Kidney (tissue), 22 donors: ENCODE measurements at places on chromosomes 12 and 14. TPM values are rescaled to one million over a fixed set of nuclear protein-coding genes. Genes with fewer than 3 reads are reported as not detected.
A peak's percentile ranks its signal among the peaks of the same experiment; 100 is the strongest.

DNA sequence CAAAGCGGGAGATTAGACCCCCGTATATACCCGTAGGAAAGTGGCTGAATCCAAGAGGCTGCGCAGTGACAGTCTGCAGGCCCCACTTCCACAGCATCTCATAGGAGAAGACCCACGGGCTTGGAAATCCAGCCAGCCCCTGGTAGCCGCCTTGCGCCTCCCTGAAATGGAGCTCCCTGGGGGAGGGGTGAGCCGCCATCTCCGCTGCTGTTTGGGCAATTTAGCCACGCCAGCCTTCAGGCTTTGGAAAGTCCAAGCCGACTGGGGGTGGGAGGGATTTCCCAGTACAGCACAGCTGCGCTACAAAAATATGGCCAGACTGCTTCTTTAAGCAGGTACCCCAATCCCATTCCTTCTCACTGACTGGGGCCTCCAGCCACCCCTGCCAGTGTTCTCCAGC lies 53.4 kb downstream of the CAND1 start:
- no peaks in the 10 kb centered on the region for H3K4me1 ChIP-seq
- H3K27me3 ChIP-seq: no peaks in the 10 kb centered on the region
- no peak for DNase-seq
- H3K4me3 ChIP-seq: no peak overlapping the region

MMP14 gene
- polyA plus RNA-seq: 30.1 TPM

RDH16 gene
- 0.15 TPM for polyA plus RNA-seq

GRCh38 chr14:84806622-84807021 lies 723.3 kb upstream of the FLRT2 start:
- no peak overlapping the region for H3K27ac ChIP-seq
- H3K4me3 ChIP-seq: no peak overlapping the region
- H3K4me1 ChIP-seq: no peaks in the 10 kb centered on the region
- DNase-seq: no peak
- no peaks in the 10 kb centered on the region for H3K36me3 ChIP-seq

DNA sequence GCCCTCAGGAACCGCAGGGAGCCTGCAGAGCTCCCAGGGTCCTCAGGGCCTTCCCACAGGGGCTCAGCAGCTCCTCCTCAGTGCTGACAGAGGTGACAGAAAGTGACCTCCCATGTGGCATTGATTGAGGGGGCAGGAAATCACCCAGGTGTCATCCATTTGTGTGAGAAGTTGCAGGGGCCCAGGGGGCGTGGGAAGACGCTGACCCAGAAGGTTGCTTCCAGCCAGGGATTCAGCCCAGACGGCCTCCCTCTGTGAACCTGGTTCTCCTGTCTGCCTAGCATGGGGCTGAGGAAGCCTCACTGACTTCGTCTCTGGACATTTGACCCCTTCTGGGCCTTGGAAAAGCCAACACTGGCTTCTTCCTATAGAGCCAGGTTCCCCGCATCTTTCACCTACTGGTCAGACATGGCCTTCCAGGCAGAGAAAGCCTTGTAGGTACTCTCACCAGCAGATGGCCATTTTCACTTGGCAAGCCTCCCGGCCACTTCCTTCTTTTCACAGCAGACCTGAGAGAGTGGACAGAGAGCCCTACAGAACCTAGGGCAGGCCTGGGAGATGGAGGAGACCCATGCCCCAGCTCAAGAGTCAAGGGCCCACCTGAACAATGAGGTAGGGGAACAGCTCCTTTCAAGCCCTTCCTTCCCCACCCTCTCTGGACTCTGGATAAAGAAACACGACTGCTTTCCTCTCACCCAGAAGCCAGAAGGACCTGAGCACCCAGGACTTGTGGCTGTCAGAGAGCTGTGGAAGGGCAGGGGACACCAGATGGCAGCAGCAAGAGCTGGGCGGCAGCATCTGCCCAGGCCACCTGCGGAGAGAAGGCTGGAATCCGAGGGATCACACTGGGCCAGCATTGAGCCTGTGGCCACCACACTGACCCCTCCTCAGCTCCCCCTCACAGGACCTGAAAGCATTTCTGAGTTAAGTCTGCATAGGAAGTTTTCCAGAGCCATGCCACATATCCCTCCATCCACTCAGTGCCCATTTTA lies 377.8 kb downstream of the DPF3 start:
- H3K36me3 ChIP-seq: no peaks in the 10 kb centered on the region
- H3K27ac ChIP-seq: no peak overlapping the region
- H3K4me1 ChIP-seq: no peaks in the 10 kb centered on the region
- H3K27me3 ChIP-seq: no peaks in the 10 kb centered on the region
- no peak for DNase-seq

- no peak for DNase-seq
- no peaks in the 10 kb centered on the region for H3K36me3 ChIP-seq
- H3K4me3 ChIP-seq: no peak overlapping the region
- H3K4me1 ChIP-seq: no peaks in the 10 kb centered on the region
- no peaks in the 10 kb centered on the region for H3K27me3 ChIP-seq
Observed at GRCh38 chr14:51546603-51547258, 105.0 kb upstream of the FRMD6 start.

DNA sequence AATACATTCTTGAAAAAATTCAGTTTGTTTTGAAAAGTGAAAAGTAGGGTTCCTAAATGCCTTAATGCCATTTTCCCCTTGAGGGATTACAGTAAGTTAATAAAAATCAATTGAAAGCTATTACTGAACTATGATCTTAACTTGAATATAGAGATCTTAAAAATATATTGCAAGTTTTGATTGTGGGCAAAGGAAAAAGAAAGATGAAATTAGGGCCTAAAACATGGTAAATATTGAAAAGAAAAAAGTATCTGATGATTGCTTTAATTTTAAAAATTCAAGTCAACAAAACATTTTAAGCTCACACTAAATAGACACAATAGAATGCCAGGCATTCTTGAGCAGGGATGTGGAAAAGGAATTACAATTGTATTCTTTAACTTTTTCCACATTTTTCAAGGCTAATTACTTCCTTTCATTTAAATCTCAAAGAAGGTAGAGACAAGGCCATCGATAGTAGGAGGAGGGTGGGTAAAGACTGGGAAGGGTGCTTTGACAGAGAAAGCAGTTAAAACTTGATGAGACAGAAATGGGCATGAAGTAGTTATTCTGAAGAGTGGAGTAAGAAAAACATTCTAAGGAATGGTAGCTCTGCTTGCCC lies 294.4 kb downstream of the NELL2 start:
- no peak overlapping the region for H3K27ac ChIP-seq
- peak; percentile 10 for DNase-seq
- H3K4me3 ChIP-seq: no peak overlapping the region

DNA sequence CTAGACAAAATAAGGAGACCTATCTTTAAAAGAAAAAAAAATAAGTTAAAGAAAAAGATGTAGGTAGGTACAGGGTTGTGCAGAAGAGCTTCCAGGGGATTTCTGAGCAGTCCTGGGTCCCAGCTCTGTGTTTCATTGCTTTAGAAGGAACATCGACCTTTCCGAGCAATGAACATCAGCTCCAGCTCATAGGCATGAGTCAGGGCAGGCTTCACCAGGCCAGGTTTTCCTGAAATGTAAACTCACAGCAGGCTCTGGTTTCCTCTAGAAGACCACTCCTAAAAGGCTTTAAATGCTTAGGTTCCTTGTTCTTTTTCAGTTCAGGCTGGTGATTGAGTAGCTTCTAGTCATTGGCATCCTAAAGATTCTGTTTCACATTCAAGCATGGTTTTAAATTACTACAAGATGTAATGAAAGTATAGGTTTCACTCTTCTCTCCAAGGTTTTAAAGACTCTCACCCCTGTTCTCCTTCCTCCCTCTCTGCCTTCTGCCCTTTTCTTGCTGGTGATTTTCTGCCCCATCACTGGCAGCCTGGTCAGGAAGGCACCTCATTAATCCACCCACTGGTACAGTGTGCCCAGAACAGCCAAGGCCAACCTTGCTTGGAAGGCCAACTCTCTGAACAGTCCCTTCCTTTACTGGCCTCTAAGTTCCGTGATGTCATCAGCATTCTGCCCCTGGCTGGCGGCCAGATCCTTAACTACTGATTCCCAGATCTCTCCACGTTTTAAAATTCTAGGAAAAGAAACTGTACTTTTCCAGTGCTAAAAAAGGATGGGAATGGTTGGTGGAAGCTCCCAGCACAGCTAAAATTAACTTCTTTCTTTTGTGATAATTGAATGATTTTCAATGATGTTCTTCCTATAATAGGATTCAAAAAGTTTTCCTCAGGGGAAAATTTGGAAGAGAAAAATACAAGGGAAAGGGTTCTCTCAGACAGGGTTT lies 109.4 kb upstream of the HIF1A start:
- no peak overlapping the region for H3K4me3 ChIP-seq
- H3K36me3 ChIP-seq: no peaks in the 10 kb centered on the region
- peak; percentile 74 for DNase-seq
- H3K27ac ChIP-seq: peak overlapping the region; percentile 75
- H3K4me1 ChIP-seq: no peaks in the 10 kb centered on the region
- H3K27me3 ChIP-seq: no peaks in the 10 kb centered on the region

GRCh38 chr12:65560286-65560685 lies 264.0 kb upstream of the HMGA2 start:
- no peak for DNase-seq
- no peak overlapping the region for H3K4me3 ChIP-seq
- no peak overlapping the region for H3K27ac ChIP-seq
- no peaks in the 10 kb centered on the region for H3K4me1 ChIP-seq
- no peaks in the 10 kb centered on the region for H3K27me3 ChIP-seq
- H3K36me3 ChIP-seq: no peaks in the 10 kb centered on the region

GRCh38 chr14:89794096-89794495 lies 160.4 kb downstream of the EFCAB11 start:
- no peaks in the 10 kb centered on the region for H3K4me1 ChIP-seq
- no peaks in the 10 kb centered on the region for H3K27me3 ChIP-seq
- no peak for DNase-seq
- no peak overlapping the region for H3K4me3 ChIP-seq
- H3K36me3 ChIP-seq: no peaks in the 10 kb centered on the region

- H3K4me3 ChIP-seq: no peak overlapping the region
- no peaks in the 10 kb centered on the region for H3K36me3 ChIP-seq
- peaks cover 4% of the 10 kb centered on the region for H3K4me1 ChIP-seq
- DNase-seq: no peak
Observed at GRCh38 chr12:2338381-2338780, 285.6 kb downstream of the CACNA1C start.

SARNP gene
- 109 TPM for polyA plus RNA-seq

- H3K4me3 ChIP-seq: no peak overlapping the region
- H3K27me3 ChIP-seq: no peaks in the 10 kb centered on the region
- H3K36me3 ChIP-seq: no peaks in the 10 kb centered on the region
- H3K27ac ChIP-seq: no peak overlapping the region
Observed at GRCh38 chr14:49173765-49174373, 412.3 kb downstream of the RPS29 start.

GRCh38 chr14:61287196-61287595 lies 6.1 kb upstream of the TMEM30B start:
- DNase-seq: no peak
- H3K36me3 ChIP-seq: no peaks in the 10 kb centered on the region
- no peak overlapping the region for H3K4me3 ChIP-seq
- no peaks in the 10 kb centered on the region for H3K27me3 ChIP-seq
- no peak overlapping the region for H3K27ac ChIP-seq

LAG3 gene
- not detected for polyA plus RNA-seq

DNA sequence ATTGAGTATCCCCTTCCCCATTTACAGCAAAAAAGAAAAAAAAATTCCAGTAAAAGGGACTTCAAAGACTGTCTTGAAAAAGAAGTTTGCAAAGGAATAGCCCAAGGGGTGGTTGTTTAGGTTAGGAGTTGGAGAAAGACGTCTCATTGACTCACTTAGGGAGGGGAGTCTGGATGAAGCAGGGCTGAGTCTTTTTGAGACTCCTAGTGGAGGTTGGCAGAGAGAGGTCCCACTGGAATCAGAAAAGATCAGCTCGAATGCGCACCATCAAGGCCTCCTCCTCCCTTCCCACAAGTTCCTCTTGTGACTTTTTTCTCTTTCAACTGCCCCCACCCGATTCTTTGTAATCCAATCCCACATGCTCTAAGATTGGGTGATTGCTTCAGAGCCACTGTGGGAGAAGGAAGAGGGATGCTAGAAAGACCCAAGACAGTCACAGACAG lies 1.9 kb downstream of the ARHGEF40 start:
- no peak for DNase-seq
- H3K36me3 ChIP-seq: peaks cover 7% of the 10 kb centered on the region
- H3K27me3 ChIP-seq: no peaks in the 10 kb centered on the region
- peak overlapping the region; percentile 85 for H3K27ac ChIP-seq

- H3K4me1 ChIP-seq: no peaks in the 10 kb centered on the region
- peak; percentile 85 for DNase-seq
- peak overlapping the region; percentile 57 for H3K4me3 ChIP-seq
- H3K27me3 ChIP-seq: no peaks in the 10 kb centered on the region
- H3K27ac ChIP-seq: peak overlapping the region; percentile 85
Observed at GRCh38 chr12:128823216-128823915, 392 bp downstream of the SLC15A4 start.

CD4 gene
- 12.2 TPM for polyA plus RNA-seq

GRCh38 chr14:64509036-64509435 lies 4.5 kb downstream of the ZBTB1 start:
- H3K27me3 ChIP-seq: no peaks in the 10 kb centered on the region
- no peak for DNase-seq
- H3K27ac ChIP-seq: no peak overlapping the region

GRCh38 chr12:88145567-88146505 lies 3.7 kb downstream of the TMTC3 start:
- peaks cover 7% of the 10 kb centered on the region for H3K4me1 ChIP-seq
- no peak overlapping the region for H3K27ac ChIP-seq
- DNase-seq: peak; percentile 13

GRCh38 chr12:67148265-67148664 lies 120.9 kb upstream of the CAND1 start:
- H3K27ac ChIP-seq: no peak overlapping the region
- no peak for DNase-seq
- H3K27me3 ChIP-seq: no peaks in the 10 kb centered on the region
- H3K4me1 ChIP-seq: no peaks in the 10 kb centered on the region

GRCh38 chr14:86961106-86961716 lies 1031.8 kb downstream of the GALC start:
- H3K27ac ChIP-seq: no peak overlapping the region
- no peaks in the 10 kb centered on the region for H3K27me3 ChIP-seq
- no peaks in the 10 kb centered on the region for H3K36me3 ChIP-seq

DNA sequence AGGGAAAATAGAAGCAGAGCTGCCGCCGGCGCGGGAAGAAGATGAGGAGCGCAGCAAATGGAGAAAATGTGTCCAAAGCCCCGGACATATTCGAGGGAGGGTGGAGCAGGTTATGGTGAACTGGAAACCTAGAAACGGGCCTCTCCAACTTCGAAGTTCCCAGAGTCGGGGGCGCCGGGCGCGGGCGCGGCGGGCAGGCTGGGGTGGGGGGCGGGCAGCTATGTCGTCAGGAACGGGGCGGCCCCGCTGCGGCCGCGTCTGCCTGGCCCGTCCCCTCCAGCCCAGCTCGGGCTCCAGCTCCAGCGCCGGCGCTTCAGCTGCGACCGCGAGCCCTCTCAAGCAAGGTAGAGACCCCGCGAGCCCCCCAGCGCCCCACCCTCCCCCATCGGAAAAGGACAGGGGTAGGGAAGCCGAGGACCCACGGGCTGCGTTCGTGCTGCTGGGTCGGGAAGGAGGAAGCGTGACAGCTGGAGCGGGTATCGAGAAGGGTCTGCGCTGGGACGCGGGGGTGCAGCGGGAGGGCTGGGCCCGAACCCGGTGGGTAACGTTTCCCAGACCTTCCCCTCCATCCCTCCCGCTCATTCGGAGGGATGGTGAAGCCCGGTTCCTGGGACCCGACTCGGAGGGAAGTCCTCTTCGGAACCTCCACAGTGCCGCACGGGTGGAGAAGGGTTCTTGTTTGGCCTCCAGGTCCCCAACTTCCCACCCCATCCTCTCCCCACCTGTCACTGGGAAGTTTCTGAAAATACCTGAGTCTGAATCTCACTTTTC lies 1.0 kb downstream of the DGKA start:
- peak overlapping the region; percentile 8 for H3K27ac ChIP-seq
- H3K27me3 ChIP-seq: peaks cover 8% of the 10 kb centered on the region
- peak overlapping the region; percentile 71 for H3K4me3 ChIP-seq
- no peaks in the 10 kb centered on the region for H3K36me3 ChIP-seq
